ENCODE measurements at places on chromosomes 4 and X.

GRCh38 chr4:13966231-13967195, 339.0 kb upstream of the BOD1L1 start:
- DNase-seq = no peak

DNA sequence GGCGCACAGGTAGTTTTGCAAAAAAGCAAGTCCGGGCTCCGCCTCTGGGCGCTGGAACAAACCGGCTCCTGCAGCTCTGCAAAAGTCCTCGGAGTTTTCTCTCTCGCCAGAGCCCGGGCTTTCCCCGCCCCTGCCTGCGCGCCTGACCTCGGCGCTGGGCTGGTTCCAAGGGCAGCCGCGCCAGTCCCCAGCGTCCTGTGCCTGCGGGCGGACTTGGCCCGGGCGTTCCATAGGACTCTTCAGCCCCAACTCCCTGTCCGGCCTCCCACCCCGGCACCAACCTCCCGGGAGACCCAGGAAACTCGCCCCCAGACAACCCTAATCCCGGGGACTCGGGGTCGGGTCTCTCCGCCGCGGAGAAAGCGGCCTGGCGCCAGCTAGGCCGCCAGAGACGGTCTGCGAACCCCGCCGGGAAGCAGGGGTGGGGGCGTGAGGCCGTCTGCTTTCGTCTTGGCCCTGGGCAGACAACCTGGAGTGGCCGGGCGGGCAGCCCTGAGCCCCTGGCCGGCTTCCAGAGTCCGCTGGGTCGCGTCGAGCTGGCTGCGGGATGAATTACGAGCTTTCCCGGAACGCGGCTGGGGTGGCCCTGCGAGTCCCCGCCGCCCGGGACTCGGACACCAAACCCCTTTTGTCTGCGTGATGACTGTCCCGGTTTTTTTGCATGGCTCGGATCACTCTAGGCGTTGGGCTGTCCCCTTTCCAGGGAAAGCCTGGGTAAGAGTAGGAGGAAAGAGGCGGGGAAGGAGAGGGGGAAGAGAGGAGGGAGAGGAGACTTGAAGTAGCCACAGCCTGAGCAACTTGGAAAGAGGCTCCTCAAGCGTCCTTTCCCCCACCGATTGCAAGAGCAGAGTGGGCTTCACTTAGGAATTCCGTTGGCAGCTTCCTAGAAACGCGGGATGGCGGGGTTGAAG, 916 bp downstream of the MXRA5 start:
- DNase-seq = no peak

DNA sequence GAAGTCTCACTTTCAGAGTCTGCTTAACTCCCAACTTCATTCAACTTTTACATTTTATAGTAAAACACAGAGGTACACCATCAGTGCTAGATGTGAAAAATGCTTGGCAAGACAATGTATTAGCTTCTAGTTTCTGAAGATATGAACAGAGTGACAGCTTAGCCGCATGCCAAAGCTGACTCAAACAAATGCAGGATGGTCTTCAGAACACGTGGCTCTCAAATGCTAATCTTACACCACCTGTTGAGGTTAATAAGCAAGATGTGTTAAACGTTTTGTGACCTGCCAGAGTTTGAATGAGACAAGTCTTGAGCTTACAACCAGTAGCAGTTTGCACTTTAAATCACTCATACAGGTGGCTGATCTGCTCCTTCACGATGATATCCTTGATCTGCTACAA, 18.9 kb upstream of the GPM6B start:
- DNase-seq = no peak

DNA sequence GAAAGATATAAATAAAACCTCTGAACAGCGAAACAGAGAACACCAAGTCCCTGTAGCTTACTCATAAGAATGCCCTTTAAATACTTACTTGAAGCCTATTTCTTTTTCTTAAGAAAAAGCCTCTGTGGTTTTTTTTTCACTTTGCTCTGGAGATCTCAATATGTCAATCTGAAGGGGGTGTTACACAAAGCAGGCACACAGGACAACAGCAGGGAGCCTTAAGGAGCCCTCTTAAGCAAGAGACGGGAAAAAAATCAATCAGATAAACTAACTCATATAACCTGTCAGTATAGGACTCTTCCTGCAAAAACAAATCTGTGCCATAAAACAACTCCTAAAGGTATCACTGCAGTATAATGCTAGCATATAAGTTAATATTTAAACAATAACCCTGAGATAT, 611.1 kb upstream of the ATOH1 start:
- DNase-seq = no peak

DNA sequence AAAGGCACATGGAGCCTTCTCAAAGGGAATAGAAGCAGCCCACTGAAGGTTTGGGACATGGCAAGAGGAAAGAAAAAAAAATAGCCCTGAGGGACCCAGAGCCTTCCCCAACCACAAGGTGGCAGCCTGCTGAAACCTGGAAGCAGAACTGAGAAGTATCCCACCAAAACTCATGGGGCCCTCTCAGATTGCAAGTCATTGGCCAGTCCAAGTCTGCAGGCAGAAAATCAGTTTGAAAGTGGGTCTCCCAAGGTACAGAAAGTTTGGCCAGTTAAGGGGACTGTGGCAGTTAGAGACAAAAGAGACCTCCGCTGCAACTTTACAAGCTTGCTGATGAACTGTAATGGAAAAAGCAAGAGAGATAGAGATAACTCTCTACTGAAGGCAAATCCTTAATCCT, 155.8 kb downstream of the ANTXR2 start:
- DNase-seq = peak; percentile 4

- DNase-seq = no peak
These were observed 229.4 kb upstream of the GATB start for GRCh38 chr4:151990201-151990600.

- DNase-seq = no peak
These were observed 581 bp upstream of the FAM114A1 start for GRCh38 chr4:38866973-38867477.

DNA sequence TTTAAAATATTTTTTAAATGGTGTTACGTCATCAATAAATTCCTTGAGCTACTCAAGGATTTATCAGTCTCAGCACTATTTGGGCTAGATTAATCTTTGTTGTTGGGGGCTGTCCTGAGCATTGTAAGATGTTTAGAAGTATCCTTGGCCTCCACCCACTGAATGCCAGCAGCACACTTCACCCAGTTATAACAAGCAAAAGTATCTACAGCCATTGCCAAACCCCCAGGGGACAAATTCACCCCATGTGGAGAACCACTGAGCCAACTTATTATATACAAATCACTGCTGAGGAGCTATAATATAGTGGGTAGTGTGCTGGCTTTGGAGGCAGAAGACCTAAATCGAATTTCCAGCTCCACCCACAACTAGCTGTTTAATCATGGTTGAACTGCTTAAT, 58.3 kb downstream of the ATP10D start:
- no peak for DNase-seq

- no peak for DNase-seq
These were observed 176.4 kb downstream of the ADGRA3 start for GRCh38 chr4:22339491-22339890.

GRCh38 chr4:82467471-82467870, 37.1 kb downstream of the ENOPH1 start:
- no peak for DNase-seq

Measured in stimulated activated CD4-positive, alpha-beta T cell treated with anti-CD3 and anti-CD28 coated beads, Interleukin-1b, Interleukin-23, amount 100 ng/mL, for 1 hour (primary cell).